ENCODE measurements at places on chromosomes 5 and 9.

DNA sequence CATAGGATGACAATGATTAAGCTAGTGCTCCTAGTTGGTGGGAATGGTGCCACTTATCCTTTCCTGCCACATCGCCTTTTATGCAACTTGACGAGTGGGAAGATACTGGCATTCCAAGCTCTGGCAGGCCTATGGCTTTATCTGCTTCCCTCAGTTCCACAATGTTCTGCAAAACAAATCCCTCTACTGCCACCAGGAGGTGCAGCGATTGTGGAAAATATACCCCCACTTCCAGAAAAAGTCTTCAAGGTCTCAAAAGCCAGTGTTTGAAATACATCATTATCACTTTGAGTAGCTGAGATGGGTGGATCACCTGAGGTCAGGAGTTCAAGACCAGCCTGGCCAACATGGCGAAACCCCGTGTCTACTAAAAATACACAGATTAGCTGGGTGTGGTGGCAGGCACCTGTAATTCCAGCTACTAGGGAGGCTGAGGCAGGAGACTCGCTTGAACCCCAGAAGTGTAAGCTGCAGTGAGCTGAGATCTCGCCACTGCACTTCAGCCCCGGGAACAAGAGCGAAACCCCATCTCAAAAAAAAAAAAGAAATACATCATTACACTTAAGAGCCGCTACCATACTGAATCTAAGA lies 3.4 kb downstream of the CLINT1 start:
- peak; percentile 65 for DNase-seq

DNA sequence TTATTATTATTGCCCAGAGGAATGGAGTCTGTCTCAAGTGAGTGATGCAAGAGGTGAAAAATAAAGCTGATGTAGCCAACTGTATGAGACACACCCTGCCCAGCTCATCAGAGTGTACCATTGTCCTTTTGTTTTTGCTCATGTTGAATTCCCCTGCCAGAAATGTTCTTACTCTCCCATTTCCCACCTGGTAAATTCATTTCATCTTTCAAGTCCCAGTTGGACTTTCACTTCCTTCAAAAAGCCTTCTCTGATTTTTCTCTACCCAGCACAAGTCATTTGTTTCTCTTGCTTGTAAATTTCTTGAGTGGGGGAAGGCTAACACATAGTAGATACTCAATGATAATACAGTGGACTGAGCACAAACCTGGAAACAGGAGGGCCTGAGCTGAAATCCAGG lies 394.5 kb upstream of the ZNF462 start:
- no peak for DNase-seq

GRCh38 chr5:133675376-133676154 lies 63.2 kb upstream of the FSTL4 start:
- DNase-seq, result no peak

DNA sequence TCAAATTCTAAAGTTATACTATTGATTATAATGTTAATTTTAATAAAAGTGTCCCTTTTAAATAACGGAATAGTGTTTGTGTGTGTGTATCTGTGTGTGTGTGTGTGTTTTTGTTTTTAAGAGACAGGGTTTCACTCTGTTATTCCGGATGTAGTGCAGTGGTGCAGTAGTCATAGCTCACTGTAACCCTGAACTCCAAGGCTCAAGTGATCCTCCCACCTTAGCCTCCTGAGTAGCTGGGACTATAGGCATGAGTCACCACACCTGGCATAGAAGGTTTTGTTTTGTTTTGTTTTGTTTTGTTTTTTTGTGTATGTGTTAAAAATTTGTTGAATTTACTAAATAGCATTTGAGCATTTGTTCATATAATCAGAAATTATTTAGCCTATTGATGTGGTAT lies 64.6 kb downstream of the YTHDC2 start:
- no peak for DNase-seq

GRCh38 chr5:4941161-4941560 lies 199.0 kb upstream of the ADAMTS16 start:
- DNase-seq, result no peak

DNA sequence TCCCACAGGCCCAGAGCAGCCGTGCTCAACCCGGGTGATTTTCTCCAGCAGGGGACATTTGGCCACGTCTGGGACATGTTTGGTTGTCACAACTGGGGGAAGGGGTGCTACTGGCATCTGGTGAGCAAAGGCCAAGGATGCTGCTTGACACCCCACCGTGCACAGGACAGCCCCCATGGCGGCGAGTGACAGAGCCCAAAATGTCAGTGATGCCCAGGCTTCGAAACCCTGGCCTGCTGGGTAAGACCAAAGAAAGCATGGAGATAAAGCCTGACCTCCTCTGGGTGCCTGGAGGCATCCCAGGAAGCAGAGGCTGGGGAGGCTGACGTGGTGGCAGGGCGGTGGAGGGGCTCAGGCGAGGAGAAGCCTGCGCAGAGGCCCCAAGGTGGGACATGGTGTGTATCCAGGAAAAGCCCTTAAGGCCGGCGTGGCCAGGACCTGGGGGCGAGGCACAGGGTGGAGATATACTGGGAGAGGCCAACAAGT lies 66.4 kb downstream of the ZNF354C start:
- no peak for DNase-seq

- DNase-seq, result no peak
Observed at GRCh38 chr9:886886-887285, 45.4 kb downstream of the DMRT1 start.

GRCh38 chr9:133526721-133527321 lies 2.1 kb upstream of the MYMK start:
- DNase-seq, result no peak

- no peak for DNase-seq
Observed at GRCh38 chr9:114390952-114391351, 3.2 kb upstream of the AKNA start.

DNA sequence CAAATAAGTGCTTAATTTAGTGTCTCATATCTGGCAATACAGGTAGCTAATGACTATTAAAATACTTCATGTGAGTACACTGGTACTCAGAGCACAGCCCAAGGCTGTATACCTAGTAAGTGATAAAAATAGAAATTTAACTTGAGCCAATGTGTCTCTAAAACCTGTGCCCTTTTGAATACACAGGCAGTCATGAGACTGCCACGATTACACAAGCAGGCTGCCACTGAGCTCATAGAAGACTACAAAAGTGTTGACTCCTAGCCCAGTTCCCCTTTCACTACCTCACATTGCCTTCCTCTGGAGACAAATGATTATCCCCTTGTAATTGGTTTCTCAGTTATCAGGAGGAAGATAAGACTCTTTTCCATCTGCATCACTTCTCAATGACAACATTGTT lies 66.3 kb upstream of the PAPPA start:
- peak; percentile 9 for DNase-seq

GRCh38 chr9:33222031-33222430 lies 17.9 kb upstream of the SPINK4 start:
- no peak for DNase-seq

DNA sequence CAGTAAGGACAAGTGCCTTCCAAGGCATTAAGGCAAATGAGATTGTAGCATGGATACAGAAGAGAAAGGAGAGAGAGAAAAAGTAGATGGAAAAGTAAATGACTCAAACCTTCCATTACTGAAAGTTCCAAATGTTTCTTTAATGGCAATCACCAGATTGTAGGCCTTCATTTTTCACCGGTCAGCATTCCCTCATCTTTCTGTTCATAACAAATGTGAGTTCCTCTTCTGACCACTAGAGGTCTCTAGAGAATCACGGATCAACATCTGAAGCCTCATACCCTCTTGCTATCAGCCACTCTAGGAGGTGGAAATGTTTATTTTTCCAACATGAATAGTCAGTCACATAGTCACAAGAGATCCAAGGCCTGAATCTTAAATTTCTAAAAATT lies 73.6 kb upstream of the RPS23 start:
- DNase-seq, result peak; percentile 84

DNA sequence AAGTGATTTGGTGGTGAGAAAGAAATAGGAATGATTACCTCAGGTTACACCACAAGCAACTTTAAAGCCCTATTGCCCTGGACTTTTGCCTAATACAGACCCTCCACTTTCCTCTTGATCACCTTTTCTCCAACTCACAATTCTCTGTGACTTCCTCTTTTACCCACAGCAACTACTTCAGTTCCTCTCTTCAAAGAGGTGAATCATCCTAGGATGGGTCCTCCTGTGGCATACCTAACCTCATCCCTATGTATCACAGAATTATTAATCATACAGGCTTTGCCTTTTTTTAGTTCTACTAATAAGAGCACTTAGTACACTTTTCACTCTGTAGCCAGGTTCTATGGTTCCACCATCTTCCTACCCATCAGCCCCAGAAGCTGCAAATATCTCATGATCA lies 19.6 kb upstream of the INSL6 start:
- peak; percentile 17 for DNase-seq

- DNase-seq, result no peak
Observed at GRCh38 chr5:134411228-134411545, 494 bp downstream of the CDKN2AIPNL start.

- DNase-seq, result no peak
Observed at GRCh38 chr5:174340226-174340625, 294.7 kb downstream of the NSG2 start.

DNA sequence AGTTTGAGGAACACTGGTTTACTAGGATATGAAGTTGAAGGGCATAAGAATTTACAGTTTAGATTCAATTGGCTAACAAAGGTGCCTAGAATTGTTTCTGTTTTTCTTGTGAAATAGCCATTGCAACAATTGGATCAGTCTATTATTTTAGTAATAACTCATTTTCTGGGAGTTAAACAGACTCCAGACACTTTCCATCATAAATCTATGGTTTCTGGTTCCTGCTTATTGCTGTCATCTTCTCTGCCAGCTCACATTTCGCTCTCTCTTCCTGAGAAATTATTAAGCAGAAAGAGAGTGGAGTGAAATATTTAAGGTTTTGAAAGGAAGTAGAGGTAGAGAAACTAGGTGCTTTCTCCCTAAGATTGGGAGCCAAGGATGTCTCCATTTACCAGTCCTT lies 165.1 kb upstream of the PRR16 start:
- DNase-seq, result no peak

GRCh38 chr9:95211028-95211427 lies 106.5 kb downstream of the FANCC start:
- no peak for DNase-seq

DNA sequence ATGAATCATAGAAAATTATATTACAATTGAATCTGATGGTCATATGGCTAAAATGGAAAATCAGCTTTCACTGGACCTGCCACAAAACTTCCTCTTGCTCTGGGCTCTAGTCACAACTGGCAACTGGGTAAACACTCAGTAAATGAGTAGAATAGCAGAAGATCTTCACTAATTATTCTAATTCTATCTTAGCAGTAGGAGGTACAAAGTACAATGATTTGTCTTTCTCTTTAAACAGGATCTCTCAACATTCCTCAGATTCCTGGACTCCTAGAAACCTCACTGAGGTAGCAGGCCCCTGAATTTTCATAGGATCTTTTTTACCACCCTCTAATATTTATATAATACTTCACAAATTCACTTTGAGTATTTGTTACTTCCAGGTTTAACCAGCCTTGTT lies 239.9 kb upstream of the SMARCA2 start:
- DNase-seq, result no peak

GRCh38 chr9:115964710-115965347 lies 188.8 kb upstream of the PAPPA start:
- peak; percentile 23 for DNase-seq

DNA sequence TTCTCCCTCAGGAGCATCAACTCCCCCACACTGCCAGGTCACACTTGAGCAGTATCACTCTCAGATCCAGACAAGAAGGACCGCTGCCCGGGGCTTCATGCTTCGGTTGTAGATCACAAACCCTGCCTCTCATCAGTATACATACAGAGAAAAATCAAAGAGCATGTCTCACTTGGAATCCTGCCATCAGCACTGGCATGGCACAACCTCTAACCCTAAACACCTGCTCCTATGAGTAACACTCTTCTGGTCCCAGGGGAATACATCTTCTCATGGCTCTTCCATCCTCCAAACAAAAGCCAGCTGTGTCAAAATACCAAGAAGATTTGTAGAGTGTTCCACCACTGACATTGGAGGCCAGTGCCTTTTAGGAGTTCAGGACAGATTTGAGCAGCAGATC lies 84.8 kb upstream of the MIER3 start:
- no peak for DNase-seq

- DNase-seq, result no peak
Observed at GRCh38 chr9:132384376-132384775, 22.3 kb downstream of the TTF1 start.

DNA sequence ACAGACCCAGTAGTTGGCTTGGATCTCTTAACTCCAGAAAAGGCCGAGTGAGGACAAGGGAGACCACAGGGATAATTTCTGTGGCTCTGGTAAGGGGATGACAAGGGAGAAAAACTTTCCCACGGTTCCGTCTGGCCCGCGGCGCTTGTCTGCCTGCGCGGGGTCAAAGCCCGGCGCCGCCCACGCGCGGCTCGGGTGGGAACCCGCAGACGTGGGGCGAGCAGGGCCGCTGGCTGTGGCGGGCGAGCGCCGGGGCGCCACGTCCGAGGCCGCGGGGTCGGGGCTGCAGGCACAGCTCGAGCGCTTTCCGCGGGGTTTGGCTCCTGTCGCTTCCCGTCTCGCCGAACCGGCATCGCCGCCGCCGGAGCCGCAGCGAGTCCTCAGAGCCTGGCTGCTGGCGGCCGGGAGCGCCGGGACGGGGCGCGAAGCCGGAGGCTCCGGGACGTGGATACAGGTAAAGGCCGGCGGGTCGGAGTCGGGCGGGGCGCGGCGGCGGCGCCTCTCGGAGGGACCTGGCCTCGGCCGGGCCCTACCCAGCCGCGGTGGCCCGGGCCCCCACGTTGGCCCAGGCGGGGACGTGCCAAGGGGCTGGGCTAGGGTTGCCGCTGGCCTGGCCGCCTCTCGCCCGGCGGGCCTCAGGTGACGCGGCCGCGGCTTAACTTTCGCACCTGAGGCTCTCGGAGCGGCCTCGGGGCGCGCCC lies at the start of gene RNF180:
TSS of gene RNF180 (plus strand) at position 344 of the 701 bp plus-strand sequence. CDS start 34,965 bp downstream, outside the sequence.
- DNase-seq, result peak; percentile 16

- peak; percentile 81 for DNase-seq
Observed at GRCh38 chr9:126471084-126471624, 142.6 kb upstream of the LMX1B start.

- no peak for DNase-seq
Observed at GRCh38 chr5:116763987-116764866, 189.6 kb upstream of the SEMA6A start.

DNA sequence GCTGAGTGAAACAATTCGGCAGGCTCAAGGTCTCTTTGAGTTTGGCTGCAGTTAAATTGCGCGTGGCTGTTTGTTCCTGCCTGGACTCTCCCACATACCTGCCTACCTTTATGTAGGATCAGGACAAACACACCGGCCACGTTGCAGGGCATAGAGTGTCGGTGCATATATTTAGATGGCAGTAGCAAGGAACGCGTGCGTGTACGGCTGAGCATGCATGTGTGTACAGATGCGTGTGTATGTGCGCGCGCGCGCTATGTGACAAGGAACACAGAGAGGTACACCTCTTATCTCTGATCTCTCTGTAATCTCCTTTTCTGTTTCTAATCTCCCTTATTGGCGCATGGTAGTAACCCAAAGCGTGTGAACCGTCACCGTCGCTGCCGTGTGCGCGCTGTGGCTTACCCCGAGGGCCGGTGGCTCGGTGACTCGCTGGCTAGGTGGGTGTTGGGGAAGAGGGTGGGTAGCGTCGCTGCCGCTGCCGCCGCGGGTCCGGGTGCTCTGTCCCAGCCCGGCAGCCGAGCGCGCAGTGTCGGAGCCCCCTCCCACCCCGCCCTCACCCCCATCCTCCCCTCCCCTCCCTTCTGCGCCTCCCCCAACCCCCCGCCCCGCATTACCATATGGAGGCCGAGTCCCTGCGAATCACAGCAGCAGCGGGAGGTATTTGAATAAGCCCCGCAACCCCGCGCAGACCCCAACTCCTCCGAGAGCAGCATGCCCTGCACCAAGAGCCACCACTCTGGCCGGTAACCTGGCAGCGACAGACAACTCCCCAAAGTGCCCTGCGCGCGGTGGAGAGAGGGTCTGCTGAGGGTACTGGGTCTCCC lies 204.8 kb downstream of the MEF2C start:
- no peak for DNase-seq
